GM03348 (cell line): ENCODE measurements at places on chromosomes 1 and 21.

DNA sequence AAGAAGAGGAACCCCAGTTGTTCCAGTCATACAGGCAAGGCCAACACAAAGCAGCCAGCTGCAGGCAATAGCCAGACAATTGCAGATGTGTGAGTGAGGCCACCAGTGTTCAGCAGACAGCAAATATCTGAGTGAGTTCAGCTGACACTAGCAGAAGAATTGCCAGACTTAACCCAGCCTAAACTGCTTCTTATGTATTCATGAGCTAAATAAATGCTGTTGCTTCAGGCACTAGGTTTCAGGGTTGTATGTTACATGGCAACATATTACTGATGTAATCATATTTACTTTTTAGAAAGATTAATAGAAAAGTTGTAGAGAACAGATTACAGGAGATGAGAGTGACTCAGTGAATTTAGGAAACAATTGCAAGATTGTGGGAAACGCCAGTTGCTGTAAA, 129.8 kb upstream of the CHODL start:
- no peak for DNase-seq

DNA sequence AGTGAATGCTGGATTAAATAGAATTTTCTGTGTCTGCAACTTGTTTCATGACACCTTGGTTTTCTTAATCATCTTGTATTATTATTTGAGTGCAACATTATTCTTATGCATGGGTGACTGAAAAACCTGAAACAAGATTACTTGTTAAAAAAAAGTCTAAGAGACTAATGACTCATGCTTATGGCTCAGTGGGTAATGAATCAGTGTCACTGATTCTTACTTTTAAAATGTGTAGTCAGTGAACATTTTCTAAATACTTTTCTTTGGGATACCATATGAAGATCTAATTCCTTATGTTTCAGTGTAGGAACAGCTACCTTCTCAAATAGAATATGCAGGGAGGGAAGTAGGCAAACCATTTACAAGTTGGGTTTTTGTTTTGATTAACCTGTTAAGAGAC, 65.5 kb downstream of the PRKAA2 start:
- DNase-seq, result peak; percentile 50

GRCh38 chr1:185193756-185194155, 36.8 kb downstream of the SWT1 start:
- DNase-seq, result no peak

- no peak for DNase-seq
Observed at GRCh38 chr1:224988042-224988441, 58.6 kb downstream of the DNAH14 start.

DNA sequence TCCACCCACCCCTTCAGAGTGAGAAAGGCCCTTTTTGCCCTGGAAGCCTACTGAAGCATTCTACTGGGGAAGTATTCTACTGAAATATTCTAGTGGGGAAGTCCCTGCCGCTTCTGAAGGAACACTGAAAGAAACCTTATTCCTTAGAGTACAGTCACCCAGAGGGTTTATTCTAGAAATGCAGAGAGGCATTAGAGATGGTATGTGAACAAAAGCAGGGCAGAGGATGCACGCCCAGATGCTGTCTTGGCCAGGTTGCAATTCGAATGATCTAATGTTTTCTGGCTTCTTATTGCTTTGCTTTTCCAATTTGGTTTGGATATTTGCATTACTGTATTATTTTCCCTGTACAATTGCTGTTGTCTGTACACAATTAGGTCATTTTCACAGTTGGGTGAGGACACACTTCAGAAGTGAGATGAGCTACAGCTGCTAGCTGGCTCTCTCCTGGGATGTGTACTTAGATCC, 37.1 kb downstream of the CCN1 start:
- peak; percentile 77 for DNase-seq

- no peak for DNase-seq
Observed at GRCh38 chr1:224378855-224379631, 22.4 kb downstream of the CNIH4 start.

GRCh38 chr1:211965108-211965805, 70.1 kb downstream of the INTS7 start:
- DNase-seq, result no peak

- no peak for DNase-seq
Observed at GRCh38 chr1:204174958-204175357, 8.8 kb upstream of the REN start.

DNA sequence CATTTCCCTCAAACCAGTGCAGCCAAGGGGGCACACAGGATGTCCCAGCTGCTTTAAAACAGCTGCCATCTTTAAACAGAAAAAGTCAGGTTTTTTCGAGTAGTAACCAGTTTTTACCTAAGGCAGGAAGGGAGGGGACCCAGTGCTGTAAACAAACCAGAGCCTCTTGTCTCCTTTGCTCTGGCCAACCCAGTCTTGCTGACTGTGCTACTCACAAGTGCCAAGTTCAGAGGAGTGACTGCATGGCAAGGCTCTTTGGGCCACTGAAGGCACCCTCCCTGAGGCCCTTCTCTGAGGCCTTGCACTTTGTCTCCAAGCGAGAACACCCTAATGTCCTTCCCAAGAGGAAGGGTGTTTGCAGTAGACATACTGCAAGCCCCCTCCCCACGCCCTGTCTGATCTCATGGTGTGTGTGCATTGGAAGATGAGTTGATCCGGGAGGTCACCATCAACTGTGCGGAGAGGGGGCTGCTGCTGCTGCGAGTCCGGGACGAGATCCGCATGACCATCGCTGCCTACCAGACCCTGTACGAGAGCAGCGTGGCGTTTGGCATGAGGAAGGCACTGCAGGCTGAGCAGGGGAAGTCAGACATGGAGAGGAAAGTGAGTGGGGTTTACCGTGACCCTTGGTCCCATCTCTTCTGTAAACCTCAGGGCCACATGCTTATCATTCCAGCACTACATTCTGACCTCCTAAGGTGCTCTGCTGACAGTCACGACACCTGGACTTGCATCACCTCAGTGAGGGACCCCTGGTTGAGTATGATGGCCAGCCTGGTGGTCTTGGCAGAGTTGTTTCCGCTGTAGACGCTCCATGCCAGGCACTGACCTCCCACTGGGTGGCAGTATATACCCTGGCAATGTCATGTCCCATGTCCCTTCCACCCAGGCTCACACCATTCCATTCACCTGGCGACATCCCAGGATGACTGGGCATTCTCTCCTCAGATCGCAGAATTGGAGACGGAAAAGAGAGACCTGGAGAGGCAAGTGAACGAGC, 4.7 kb downstream of the DNALI1 start:
- DNase-seq, result peak; percentile 60

DNA sequence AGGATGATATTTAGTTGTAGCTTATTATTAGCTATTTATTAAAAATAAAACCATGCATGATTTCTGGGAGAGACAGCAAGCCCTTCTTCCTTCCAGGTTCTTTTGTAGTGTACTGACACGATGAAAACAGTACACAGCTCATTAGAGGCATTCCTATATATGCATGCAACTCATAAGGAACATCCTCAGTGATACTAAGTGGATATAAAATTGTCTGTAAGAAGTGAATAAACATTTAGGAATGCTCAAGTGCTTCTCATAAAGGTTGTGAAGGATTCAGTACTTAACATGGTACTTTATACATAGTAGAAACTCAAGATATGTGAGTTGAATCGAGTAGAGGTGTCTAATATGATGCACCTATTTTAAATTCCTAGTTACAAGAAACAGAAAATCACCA, 287.7 kb downstream of the SDCCAG8 start:
- DNase-seq, result no peak

DNA sequence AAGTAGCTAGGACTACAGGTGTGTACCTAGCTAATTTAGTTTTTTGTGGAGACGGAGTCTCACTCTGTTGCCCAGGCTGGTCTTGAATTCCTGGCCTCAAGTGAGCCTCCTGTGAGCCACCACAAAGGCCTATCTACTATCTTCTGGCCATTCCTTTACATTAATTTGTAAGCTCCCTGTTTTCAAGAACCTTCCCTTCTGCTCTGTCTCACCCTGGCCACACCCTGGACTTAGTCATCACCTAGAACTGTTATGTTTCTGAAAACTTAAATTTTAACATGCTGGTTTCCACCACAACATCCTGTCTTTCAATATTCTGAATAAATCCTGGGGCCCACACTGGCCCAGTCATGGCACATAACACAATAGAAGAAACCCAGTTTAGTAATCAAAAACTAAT, 4.9 kb upstream of the B4GALT3 start:
- DNase-seq, result peak; percentile 44

DNA sequence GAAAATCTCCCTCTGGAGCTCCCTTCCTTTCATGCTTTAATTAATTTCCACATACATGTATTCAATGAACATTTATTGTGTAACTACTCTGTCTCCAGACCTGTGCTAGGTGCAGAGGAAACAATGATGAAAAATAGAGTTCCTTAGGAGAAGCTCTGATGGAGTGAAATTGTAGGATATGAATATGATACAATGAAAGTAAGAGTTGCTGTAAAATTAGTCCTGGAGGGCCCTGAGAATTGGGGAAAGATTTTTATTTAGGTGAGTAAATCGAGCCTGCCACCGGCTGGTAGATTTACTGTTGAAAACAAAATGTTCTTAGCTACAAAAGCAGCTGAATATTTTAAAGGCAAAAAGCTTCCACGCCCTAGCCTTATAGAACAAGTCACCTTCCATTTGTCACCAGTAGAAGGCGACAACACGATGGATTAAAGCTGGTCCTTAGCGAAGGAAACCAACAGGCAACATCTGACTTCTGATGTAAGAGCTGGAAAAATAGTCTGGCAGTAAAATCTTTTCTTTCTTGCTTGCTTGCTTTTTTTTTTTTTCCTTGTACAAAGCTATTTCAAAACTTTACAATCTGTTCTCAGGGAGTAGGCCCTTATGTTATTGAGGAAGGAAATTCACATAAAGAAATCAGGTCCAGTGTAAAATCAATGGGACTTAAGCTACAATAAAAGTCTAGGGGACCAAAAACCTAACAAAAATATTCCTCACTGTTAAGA, 82.0 kb upstream of the ROR1 start:
- peak; percentile 85 for DNase-seq
